NCI-H1930 (cell line): ENCODE measurements at places on chromosomes 3 and 15.
A peak's percentile ranks its signal among the peaks of the same experiment; 100 is the strongest.

DNA sequence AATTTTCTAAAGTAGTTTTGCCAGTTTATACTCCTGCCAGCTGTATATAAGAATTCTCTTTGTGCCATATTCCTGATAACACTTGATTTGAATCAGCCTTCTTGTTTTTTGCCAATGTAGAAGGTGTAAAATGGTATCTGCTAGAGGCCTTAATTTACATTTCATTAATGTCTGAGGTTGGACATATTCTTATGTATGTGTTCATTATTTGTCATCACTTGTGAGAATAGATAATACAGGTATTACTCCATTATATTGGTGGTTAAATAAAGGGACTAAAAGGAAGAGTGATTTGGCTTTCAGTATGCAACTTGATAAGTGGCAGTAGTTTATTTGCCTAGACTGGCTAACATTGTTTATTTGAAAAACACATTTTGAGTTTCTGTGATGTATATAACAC lies 25.8 kb downstream of the PAK2 start:
- DNase-seq, result no peak

GRCh38 chr15:61685534-61685933 lies 374.7 kb downstream of the VPS13C start:
- DNase-seq, result no peak

DNA sequence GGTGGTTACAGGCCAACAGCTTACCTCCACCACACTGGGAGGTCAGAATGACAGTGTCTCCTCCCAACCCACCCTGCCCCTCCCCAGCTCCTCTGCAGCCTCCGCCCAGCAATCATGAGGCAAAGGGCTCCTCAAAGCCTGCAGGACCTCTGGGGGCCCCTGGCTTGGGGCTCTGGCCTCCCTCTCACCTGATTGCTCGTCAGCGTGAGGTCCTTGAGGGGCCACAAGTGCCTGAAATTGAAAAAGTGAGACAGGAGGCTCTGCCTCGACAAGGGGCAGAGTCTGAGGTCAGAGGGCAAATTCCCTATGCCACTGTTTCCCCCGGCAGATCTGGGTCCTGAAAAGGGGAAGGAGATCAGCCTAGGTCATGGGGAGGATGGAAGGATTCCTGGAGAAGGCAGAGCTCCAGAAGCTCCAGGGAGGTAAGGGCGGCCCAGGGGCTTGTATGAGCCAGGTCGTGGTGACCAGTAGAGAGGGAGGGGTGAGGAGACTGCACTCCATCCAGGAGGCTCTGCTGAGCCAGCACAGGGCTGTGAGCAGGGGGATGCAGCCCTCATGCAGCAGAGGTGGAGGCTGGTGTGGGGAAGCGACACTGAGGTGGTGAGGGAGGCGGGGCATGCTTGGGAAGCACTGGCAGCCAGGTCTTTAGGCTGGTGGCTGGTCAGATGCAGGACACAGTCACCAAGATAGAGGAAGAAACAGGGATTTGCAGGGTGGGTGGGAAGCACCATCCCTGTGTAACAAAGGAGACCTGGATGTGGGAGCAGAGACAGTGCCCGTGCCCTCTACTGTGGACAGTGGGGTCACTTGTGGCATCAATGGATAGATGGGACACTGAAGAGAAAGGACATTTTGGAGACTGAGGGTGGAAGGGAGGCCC lies 20.1 kb downstream of the ALS2CL start:
- no peak for DNase-seq

- DNase-seq, result peak; percentile 54
These were observed 240 bp upstream of the BHLHE40 start for GRCh38 chr3:4978966-4979427.

DNA sequence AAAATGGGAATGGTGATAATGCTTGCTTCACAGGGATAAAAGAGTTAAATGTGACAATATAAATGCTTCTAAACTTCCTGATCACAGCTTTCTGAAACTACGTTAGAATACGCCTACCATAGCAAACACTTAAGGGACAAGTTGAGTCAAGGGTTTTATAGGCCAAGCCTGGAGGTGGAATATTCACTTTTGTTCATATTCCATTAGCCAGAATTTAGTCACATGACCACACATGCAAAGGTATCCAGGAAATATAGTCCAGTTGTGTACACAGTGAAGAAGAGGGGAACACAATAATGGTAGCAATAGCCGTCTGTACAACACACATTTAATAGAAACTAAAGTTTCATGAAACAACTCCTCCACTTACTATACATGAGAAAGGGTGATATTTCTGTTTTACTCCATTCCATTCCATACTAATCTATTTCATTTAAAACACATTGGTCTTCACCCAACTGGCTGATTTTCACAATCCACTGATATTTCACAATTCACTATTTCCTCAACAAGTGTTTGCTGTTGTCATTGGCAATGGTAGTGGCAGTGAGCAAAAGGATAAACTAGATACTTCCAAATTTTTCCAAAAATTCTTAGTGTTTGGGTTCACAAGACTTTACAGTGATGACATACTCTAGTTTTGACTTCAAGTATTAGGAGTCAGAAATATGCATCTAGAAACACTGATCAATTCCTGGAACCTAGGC lies 270.9 kb downstream of the ERC2 start:
- no peak for DNase-seq

GRCh38 chr3:167787440-167787839 lies 51.9 kb downstream of the SERPINI1 start:
- no peak for DNase-seq
